ENCODE measurements at places on chromosomes 3 and 15. TPM values are rescaled to one million over a fixed set of nuclear protein-coding genes. Genes with fewer than 3 reads are reported as not detected.

Gene A4GNT
- total RNA-seq = not detected

Gene UACA
- total RNA-seq = 16.0 TPM

Gene MCF2L2
- total RNA-seq = 0.09 TPM

Gene C3orf18
- total RNA-seq = 2.6 TPM

Gene CYP8B1
- not detected for total RNA-seq

Gene NSUN3
- total RNA-seq = 11.2 TPM

Gene LYZL4
- 0.23 TPM for total RNA-seq

Gene PTH1R
- total RNA-seq = not detected

Gene TUSC7
- not detected for total RNA-seq

GRCh38 chr15:50113187-50113505 lies 5.9 kb downstream of the ATP8B4 start:
- no peak for DNase-seq

DNA sequence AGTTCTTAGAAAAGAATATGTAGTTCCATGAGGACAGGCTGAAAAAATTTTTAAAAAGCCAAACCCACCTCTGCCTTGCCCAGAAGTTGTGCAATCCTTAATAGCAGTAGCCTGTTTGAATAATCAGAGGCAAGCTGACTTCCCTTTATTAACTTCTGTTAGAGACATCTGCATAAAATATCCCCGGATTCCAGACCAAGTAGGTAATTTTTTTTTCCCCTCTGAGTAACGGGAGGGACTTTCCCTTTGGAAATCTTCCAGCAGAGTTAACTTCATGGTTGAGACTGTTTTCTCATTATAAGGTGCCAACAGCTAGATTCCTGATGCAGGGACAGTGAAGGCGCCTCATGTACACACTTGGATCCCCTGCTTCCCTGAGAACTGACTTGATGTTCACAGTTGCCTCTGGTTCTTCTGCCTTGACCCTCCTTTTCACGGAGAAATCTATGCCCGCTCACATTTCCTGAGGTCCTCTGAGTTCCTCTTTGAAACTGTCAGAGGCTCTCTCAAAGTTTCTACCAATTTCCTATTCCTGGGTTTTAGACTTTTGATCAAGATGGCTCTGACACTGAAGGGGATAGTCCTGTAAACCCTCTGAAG lies 227.6 kb upstream of the BHLHE40 start:
- peak; percentile 62 for DNase-seq

GRCh38 chr15:27692438-27692837 lies 406.7 kb downstream of the OCA2 start:
- no peak for DNase-seq

GRCh38 chr15:65333856-65334255 lies 29.4 kb downstream of the RNU5B-1 start:
- DNase-seq = no peak

DNA sequence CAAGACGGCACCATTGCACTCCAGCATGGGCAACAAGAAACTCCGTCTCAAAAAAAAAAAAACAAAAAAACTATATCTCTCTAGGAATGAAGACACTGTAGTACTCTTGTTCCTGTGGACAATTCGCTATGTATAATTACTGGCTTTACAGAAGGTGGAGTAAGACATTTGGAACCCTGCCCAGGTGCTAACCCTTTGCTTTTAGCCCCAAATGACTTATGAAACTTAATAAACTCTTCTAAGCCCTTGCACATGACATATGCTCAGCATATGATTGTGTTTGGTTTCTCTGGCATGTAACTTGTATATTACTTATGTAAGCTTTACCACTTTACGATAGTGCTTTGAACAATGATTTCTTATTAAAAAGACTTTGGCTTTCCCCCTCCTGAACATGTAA lies 27.3 kb upstream of the PRTG start:
- DNase-seq = no peak

- DNase-seq = no peak
Observed at GRCh38 chr3:155335724-155336354, 42.4 kb upstream of the STRIT1 start.

DNA sequence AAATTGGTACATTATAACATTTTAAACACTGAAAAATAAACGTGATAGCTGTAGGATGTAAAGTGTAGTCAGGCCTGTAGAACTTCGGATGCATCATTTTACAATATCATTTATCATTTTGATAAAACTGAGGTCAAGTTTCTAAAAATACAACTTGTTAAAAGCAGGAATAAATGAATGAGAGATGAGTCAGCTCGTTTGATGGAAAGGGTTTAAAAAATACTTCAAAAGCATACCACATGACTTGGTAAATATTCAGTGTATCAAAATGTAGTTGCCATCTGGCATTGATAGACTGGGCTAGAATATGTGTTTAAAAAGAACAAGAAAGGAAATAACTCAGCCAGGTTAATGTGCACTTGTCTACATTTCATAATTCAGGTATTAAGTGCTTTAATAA lies 357.0 kb downstream of the TIGIT start:
- peak; percentile 24 for DNase-seq

DNA sequence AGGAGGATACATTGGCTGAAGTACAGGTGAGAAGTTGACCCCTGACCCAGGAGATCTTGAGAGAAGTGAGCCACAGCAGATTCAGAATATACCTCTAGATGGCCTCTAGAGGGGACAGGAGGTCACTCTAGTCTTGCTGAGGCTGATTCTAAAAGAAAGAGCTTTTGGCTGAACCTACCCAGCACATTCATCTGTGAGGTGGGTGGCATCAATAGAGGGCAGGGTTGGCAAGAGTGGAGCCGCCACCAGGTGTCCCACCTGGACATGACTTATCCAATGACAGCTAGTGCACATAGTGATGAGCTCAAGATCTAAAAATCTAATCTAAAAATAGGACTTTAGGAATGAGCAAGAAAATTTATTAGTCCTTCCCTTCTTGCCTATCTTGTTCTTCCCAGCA lies 51.6 kb downstream of the CYP19A1 start:
- no peak for DNase-seq

DNA sequence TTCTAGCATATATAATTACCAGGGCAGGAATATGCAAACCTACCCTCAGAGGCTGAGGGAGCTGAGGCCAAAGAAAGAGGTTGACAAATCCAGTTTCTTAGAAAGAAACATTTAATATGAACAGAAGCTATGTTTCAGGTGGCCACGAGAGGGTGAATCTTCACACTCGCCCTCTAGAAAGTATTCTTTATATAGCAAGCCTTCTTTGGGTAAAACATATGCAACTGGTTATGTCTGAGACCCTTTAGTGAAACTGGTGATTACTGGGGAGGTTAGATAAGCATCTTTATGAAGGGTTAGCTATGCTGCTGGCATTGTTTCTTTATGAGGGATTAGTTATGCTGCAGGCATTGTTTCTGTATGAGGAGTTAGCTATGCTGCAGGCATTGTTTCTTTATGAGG lies 50.7 kb upstream of the GOLGA6L2 start:
- DNase-seq = peak; percentile 9

- DNase-seq = no peak
Observed at GRCh38 chr3:12953201-12953995, 112.0 kb upstream of the RPL32 start.

DNA sequence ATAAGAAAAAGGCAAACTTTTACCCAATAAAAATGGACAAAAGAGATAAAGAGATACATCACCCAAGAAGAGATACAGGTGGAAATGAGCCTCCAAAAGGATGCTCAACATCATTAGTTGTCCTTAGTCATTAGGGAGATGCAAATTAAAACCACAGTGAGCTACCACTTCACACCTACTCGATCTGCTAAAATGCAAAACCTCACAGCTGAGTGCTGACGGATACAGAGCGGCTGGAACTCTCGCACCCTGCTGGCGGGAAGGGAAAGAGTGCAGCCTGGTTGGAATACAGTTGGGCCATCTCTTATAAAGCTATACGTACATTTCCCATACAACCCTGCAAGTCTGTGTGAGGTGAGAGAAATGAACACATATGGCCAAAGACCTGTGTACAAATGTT lies 78.5 kb upstream of the PRR20G start:
- no peak for DNase-seq

GRCh38 chr15:30072630-30073029 lies 10.1 kb upstream of the GOLGA8J start:
- no peak for DNase-seq

GRCh38 chr15:83914906-83915305 lies 261.0 kb downstream of the ADAMTSL3 start:
- no peak for DNase-seq

- DNase-seq = no peak
Observed at GRCh38 chr15:77417602-77418001, 2.3 kb downstream of the PEAK1 start.

GRCh38 chr3:185030399-185030798 lies 122.5 kb downstream of the C3orf70 start:
- no peak for DNase-seq

- DNase-seq = no peak
Observed at GRCh38 chr3:170483485-170484262, 65.0 kb downstream of the CLDN11 start.

GRCh38 chr3:57706462-57706861 lies 13.6 kb upstream of the DENND6A start:
- peak; percentile 42 for DNase-seq

DNA sequence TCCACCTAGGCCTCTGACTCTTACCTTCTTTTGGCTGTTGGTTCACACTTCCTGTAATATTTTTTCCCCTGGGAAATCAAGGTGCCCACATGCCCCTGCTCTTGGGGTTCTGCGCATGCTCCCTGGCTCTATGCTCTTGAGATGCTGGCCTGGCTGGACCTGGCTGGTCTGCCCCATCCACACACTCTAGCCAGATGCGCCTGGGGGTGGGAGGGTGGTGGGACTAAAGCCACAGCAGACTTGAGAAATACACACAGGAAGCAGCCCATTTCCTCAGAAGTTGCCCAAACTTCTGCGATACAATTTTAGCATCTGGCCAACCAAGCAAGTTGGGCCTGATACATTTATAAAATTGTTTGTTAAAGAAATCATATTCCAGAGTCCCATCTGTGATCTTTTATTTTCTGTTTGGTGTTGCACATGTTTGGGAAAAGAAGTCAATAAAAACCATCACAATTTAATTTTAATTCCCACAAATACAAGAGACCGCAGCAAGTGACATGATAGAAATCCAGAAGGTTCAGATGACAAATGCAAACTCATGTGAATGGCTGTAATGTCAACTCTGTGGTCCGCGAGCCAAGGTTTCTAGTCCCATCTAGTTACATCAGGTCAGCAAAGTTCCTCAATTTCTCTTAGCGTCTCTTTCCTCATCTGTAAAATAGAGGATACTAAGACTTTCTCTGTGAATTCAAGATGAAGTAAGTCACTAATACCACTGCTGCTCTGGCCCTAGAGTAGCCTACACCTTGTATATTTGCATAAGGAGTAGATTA lies 55.9 kb upstream of the MEF2A start:
- DNase-seq = no peak

GRCh38 chr3:121759541-121760202 lies 10.1 kb upstream of the GOLGB1 start:
- no peak for DNase-seq

GRCh38 chr3:106810300-106810875 lies 566.9 kb upstream of the CCDC54 start:
- no peak for DNase-seq

DNA sequence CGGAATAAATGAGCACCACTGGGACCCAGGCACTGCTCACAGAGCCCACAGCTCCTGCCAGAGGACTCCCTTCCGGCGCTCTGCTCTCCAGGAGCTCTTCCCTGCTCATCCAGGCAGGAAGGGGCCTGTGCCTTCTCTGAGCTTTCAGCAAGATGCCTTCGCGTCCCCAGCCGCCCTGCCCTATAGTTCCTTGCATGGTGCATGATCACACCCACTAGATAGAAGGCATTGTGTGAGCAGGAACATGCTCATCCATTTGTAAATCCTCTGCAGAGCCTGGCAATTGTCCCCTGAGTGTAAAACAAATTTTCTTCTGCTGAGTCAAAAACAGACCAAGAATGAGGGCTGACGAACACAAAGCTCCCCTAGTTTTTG lies 181.6 kb downstream of the MEGF11 start:
- DNase-seq = no peak

DNA sequence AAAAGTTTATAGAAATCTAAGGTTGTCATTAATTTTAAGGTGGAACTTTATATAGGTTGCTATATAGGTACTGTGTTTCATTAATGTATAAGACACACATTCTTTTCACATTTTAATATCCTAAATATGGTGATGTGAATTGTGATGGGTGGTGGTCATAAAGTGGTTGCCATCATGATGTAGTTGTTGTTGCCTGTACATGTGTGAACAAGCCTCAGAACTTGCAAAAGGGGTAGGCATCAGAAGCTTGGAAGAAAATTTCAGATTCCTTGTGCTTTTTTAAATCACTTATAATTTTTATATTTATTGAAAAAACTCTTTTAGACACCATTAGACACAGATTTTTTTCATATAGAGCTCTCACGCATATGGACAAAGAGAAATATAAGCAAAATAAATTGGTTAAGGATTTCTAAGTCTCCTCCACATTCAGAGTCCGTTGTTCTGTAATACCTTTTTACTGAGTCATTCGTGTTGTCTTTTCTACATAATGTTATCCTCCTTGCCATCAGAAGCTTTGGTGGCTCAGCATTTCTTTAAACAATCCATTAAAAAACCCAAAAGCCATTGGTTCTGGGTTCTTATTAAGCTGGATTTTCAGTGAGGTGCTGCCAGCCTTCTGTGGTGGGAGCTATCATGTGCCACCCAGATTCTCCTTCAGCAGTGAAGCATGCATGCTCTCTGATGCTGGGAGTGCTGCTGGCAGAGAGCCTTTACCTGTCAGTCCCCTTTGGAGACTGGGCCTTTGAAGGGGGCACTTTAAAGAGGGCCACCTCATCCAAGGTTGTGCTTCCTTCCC lies 140.4 kb upstream of the GALNT15 start:
- no peak for DNase-seq

- DNase-seq = no peak
Observed at GRCh38 chr15:42670451-42670850, 66.5 kb downstream of the CDAN1 start.

GRCh38 chr3:195012571-195012970 lies 258.4 kb downstream of the XXYLT1 start:
- DNase-seq = no peak

GRCh38 chr3:162719684-162720341 lies 1223.2 kb downstream of the OTOL1 start:
- peak; percentile 45 for DNase-seq

DNA sequence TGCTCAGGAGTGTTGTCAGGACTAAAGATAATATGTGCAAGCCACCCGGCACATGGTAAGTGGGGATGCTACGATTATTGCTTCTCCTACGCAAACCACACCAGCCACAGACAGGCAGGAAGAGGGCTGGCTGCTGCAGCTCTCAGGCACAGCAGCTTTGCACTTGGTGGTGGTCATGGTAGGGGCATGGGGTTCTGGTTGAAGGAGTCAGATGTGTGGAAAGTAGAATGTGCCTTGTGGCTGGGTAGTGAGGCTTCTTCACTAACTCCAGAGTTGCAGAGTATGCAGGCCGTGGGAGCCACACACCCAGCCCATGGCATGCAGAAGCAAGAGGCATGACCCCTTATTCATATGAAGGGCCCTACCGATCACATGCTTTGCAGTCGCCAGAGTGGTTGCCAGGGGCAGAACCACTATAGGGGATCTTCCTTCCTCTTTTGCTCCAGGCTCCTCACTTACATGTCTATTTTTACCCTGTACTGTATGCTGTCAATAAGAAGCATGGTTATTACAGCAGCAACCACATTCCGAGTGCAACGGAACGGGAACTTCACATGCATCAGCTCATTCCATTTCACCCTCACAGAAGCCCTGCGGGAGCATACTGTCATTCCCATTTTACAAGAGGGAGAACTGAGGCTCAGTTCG lies 59.2 kb upstream of the HERC1 start:
- DNase-seq = no peak
